ENCODE measurements at places on chromosomes 16 and 17.

DNA sequence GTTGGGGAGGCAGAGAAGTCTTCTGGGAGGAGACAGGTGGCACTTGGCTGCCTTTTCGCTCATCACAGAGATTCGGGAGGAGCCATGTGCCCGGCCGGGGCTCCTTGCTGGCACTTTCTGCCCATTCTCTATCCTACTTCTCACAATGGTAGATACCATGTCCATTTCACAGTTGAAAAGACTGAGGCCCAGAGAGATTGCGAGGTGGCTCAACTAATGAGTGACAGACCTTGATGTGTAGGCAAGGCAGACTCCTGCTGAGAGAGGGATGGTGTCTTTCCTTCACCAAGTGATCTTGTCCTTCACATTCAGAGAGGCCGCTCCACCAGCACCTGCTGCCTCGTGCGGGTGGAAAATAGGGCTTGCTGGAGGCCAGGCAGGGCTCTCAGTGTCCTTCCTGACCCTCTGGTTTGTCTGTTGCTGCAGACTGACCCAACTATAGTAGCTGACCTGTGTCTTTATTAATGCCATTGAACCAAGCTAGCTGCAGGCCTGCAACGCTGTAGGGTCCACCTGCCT, 42.1 kb downstream of the MPRIP start:
- no peak for DNase-seq

- DNase-seq = no peak
Measured at GRCh38 chr17:61947367-61948078, 19.7 kb upstream of the INTS2 start.

DNA sequence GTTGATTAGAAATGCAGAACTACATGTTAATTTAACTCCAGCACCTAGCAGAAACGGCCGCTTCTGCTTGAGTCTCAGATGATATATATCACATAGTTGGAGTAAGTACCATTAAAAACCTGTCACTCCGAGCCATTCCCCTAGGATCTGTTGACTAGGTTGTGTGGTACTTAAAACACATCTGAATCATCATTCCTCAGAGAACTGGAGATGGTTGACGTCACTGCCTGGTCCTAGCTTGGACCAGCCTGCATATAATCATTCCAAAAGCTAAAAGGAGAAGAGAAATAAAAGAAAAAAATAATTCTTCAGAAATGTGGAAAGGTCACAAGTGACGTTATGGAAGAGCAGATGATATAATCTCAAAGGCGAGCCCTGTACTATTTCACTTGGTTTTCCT, 31.3 kb upstream of the RASL10B start:
- DNase-seq = no peak

DNA sequence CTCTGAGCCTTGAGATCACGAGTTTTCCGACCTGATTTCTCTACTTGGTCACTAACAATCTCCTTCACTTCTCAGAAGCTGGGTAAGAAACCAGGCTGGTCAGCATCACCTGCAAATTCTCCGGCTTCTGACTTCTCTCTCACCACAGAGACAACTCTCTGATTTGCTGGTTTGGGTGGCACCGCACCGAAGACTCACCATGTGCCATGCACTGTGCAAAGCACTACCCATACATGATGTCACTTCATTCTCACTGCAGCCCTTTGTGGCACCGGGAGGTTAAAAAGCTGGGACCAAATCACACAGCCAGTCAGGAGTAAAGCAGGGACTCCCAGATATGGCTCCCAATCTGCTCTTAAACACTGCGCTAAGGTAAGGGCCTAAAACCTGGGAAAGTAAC, 647 bp downstream of the VAC14 start:
- no peak for DNase-seq

GRCh38 chr16:88943131-88943664, 33.8 kb downstream of the CBFA2T3 start:
- DNase-seq = no peak

DNA sequence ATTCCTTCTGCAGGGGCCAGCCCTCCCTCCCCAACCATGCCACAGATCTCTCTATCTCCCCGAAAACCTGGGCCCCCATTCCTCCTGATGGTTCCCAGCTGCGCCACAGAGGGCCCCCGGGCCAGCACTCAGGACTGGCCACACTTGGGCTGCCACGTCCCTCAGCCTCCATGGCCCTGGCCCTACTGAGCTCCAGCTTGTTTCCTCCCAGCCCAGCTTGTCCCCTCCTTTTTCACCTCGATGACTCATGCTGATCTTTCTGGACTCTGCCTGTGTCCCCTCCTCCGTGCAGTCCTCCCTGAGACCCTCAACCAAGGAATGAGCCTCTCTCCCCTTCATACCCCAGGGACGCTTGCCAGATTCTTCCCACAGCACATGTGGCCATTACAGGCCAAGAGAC, 10.9 kb upstream of the FAM83G start:
- DNase-seq = no peak

- DNase-seq = no peak
Measured at GRCh38 chr17:47301161-47301560, 22.6 kb upstream of the EFCAB13 start.

- no peak for DNase-seq
Measured at GRCh38 chr17:27526604-27527002, 70.4 kb downstream of the KSR1 start.

DNA sequence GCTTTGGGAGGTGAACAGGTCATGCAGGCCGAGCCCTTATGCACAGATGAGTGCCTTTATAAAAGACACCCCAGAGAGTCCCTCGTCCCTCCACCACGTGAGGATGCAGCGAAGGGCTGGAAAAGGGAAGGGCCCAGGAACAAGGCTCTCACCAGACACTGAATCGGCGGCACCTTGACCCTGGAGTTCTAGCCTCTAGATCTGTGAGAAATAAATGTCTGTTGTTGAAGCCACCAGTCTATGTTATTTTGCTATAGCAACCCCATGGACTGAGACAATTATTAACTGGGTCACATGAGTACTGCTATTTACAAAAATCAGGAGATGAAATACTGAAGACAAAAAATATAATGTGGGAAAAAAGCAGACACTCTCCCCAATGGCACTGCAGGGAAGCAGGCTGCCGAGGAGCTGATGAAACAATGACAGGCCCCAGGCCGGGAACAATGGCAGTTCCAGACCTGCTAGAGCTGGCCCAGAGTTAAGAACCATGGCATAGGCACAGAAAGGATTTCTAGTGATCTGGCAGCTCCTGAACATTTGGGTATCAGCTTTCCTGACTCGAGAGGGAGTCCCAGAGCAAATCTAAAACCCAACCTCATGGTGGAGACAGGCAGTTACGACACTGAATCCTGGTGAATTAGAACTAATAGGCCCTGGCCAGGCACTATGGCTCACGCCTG, 17.8 kb upstream of the GGA2 start:
- DNase-seq = no peak

DNA sequence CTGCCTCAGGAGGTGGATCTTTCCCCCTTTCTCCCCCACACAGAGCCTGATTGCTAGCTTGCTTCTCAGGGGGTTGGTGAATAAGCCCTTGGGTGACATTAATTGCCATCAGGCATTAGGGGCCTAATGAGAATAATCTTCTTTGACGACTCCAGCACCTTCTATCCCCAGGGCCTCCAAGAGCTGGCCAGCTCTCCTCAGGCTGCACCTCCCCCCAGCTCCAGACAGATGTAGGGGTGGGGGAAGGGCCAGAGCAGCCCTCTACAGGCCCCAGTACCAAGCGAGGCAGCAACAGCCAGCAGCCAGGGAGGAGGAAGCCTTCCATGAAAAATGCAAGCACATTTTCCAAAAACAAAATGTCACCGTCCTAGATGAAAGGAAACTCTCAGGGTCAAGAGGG, 1.4 kb upstream of the TMEM132E start:
- DNase-seq = no peak

GRCh38 chr16:14486520-14487303, 143.3 kb downstream of the PARN start:
- peak; percentile 89 for DNase-seq
